ENCODE measurements at places on chromosomes 12 and 14.
A peak's percentile ranks its signal among the peaks of the same experiment; 100 is the strongest.

- no peak for DNase-seq
Observed at GRCh38 chr12:29980304-29980703, 196.6 kb upstream of the TMTC1 start.

DNA sequence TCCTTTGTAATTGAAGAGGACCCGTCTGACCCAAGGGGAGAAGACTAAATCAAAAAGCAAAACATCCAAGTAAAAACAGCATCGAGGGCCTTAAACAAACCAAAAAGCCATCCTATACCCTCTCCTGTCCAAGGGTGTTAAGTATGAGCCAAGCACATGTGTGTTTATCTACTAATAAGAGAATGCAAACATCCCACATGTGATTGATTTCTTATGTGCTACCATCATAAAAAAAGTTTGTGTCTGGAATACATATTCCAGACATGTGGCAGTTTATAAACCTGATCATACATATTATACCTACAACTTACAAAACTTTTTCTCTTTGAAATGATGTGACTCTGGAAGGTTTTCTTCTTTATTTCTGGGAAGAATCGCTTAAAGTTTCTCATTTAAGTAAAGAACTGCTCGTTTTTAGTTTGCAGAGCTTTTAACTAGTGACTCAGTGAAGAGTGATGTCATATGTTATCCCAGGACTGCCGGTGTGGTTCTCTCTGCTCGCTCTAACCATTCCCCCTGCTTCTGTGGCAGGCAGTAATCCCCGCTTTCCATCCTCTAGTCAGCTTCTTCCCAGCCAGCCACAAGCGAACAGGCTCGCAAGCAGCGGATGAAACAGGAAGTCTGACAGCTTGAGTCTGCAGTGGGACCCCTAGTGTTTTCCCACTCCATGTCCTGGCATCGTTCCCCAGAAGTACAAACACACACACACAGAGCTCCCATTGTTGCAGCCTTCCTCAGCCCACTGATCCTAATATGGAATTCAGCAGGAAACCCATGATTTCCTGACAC, 431 bp upstream of the RHOJ start:
- peak; percentile 96 for DNase-seq

- DNase-seq, result peak; percentile 99
Observed at GRCh38 chr12:54411391-54412241, 7.5 kb downstream of the ITGA5 start.

- DNase-seq, result no peak
Observed at GRCh38 chr14:49957089-49957852, 64.4 kb downstream of the ARF6 start.

DNA sequence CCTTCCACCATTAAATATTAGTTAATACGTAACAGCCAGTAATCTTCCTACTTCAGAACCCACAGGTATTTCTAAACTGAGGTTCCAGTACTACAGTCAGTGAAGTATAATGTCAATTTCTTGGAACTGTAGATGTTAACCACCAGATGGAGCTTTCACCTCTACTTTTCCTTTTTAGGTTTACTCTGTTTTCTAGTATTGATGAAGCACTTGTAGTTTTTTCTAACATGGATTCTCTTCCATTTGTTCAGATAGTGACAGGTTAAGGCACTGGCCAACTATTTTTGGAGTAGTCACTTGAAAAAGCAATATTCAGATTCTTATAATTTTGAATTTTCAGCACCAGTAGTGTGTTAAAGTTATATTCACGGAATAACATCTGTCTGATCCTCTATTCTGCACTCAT, 4.6 kb upstream of the SEC23A start:
- no peak for DNase-seq

All from kidney capillary endothelial cell (primary cell).